Activated naive CD8-positive, alpha-beta T cell treated with anti-CD3 and anti-CD28 coated beads for 36 hours (primary cell): ENCODE measurements at places on chromosomes 5 and 9. TPM values are rescaled to one million over a fixed set of nuclear protein-coding genes. Genes with fewer than 3 reads are reported as not detected.

DNA sequence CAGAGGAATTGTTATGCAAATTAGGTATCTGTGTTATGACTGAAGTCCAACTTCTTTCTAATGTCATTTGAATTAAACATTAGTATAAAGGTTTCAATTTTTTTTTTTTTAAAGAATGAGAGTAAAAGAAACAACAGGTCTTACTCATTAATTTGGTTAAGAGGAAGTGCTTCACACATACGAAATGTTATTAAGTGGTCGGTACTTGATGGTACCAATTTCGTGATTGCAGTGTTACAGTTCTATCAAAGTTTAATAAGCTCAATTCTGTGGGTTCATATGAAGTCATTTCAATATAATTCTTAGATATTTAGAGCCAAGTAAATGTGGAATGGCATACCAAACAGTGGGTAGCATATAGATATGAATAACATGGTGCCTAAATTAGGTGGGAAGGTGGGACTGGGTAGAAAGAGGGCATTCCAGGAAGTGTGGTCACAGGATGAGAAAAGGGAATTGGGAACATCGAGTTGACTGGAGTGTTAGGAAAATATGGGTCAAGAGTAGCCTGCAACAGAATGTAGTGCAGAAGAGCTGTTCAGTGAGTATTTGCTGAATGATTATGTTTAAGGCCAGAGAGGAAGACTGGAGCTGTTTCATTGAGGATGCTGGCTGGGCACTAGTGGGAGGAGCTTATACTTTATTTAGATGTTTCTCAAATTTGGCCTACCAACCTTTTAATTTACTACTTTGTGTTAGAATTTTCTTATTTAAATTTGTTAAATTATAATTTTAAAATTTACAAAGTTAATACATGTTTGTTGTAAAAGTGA lies 34.1 kb upstream of the DHFR start:
- no peak for DNase-seq
- H3K4me3 ChIP-seq: no peak overlapping the region
- peaks cover 21% of the 10 kb centered on the region for H3K4me1 ChIP-seq
- no peak overlapping the region for H3K27ac ChIP-seq
- H3K27me3 ChIP-seq: no peaks in the 10 kb centered on the region
- peaks cover 18% of the 10 kb centered on the region for H3K36me3 ChIP-seq

GRCh38 chr9:132947756-132948155 lies 3.3 kb upstream of the TSC1 start:
- H3K4me1 ChIP-seq: peaks cover 12% of the 10 kb centered on the region
- DNase-seq: no peak
- H3K4me3 ChIP-seq: no peak overlapping the region

DNA sequence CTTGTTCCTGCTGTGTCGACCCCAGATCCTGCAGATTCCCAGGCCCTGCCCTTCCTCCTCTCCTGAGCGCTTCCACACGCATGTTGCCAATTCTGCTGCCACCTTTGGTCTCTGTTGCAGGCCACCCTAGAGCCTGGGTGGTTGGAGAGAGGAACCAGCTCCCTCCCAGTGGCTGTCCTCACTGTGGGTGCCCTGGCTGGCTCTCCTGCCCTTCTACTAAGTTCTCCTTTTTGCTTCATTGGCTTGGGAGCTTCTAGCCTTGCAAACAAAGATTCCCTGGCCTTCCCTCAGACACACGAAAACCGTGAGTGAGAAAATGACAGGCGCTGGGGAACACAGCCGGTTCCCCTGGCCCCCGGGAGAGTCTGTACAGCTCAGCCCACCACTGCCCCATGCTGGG lies 14.2 kb upstream of the NCS1 start:
- no peaks in the 10 kb centered on the region for H3K27me3 ChIP-seq
- no peak overlapping the region for H3K27ac ChIP-seq
- no peak for DNase-seq

DNA sequence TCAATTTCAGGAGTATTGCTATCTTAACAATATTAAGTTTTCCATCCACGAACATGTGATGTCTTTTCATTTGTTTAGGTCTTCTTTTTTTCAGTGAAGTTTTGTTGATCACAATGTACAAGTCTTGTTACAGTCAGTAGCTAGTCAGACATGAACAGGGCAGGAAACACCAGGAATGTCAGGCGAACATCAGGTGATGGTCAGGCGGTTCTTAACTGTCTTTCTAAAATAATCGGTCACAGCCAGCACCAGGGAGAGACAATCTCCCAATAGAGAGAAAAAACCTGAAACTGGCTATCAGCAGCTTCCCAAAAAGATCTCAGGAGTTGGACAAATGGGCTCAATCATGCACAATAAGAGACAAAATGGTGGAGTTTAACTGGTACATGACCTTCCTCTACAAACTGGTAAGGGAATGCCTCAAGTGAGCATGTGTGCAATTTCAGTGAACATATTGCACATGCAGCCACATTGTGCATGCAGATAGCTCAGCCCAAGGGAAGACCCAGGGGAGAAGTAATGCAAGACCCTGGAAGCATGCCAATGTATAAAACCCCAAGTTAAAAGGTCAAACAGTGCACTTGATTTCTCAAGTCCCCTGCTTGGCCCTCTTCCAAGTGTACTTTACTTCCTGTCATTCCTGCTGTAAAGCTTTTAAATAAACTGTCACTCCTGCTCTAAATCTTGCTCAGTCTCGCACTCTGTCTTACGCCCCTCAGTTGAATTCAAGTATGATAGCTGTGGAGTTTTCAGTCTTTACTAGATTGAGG lies 176.1 kb upstream of the RASEF start:
- H3K27ac ChIP-seq: no peak overlapping the region
- peaks cover 4% of the 10 kb centered on the region for H3K36me3 ChIP-seq
- no peaks in the 10 kb centered on the region for H3K27me3 ChIP-seq

DNA sequence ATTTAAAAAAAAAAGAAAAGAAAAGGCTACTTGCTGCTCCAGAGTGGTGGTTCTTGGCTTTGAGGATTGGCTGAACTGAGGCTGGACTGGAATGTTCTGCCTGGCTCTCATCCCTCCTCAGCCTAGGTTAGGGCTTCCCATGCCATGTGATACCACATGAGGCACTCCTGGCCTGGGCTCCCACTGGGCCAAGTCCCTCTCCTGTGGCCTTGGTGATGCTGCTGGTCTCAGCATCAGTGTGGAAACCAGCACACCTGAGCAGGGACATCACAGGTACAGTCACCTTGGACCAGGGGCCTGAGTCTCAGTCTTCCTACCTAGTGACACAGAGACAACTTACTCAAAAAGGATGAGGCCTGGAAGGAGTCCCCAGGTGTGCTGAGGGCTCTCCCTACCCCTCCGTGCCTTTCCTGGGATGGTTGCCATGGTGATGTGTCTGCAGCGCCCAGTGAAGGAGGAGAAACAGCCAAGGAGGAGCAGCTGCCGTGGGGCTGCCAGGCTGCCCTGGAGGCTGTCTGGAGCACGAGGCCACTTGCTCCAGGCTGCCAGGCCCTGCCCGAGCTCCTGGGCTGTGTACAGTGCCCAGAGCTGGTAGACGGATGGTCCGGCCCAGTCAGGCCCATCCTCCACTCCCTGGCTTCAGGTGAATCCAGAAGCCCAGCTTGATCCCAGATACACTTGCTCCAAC lies 71.0 kb downstream of the WNK2 start:
- no peak for DNase-seq
- H3K27me3 ChIP-seq: no peaks in the 10 kb centered on the region
- H3K27ac ChIP-seq: no peak overlapping the region
- no peaks in the 10 kb centered on the region for H3K4me1 ChIP-seq
- H3K36me3 ChIP-seq: no peaks in the 10 kb centered on the region
- no peak overlapping the region for H3K4me3 ChIP-seq

- H3K4me3 ChIP-seq: peak overlapping the region; percentile 22
- H3K27ac ChIP-seq: peak overlapping the region; percentile 6
- H3K27me3 ChIP-seq: no peaks in the 10 kb centered on the region
- DNase-seq: no peak
These were observed 575.8 kb downstream of the TLE1 start for GRCh38 chr9:81113453-81114124.

Gene SPATA31A5
- total RNA-seq: not detected

GRCh38 chr5:110038297-110038997 lies 348.7 kb downstream of the MAN2A1 start:
- H3K4me3 ChIP-seq: no peak overlapping the region
- no peaks in the 10 kb centered on the region for H3K27me3 ChIP-seq
- H3K36me3 ChIP-seq: peaks cover 4% of the 10 kb centered on the region
- peaks cover 2% of the 10 kb centered on the region for H3K4me1 ChIP-seq
- H3K27ac ChIP-seq: no peak overlapping the region

DNA sequence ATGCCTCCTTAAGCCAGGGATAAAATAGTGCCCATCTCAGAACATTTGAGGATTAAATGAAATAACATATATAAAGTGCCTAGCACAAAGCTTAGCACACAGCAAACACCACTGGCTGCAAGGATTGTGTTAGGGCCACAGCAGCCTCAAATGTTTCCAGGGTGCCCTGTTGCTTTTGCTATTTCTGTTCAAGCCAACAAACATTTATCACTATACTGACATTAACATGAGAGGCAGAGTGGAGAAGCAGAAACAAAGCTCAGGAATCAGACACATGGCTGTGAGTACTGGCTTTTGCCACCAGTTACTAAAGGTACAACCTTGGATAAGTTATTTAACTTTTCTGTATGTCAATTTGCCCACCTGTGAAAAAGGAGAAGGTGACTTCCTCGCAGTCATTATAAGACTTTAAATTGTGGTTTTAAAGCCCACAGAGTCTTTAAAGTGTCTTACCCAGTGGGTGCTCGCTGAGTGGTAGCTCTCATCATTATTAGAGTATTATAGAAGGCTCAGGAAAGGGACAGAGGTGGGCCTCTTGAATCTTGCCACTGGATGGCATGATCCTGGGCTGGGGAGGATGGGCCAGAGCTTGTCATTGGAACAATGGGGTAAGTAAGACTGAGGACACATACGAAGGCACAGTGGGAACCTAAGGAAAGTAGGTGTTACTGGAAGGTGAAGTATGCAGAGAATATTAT lies 98.2 kb downstream of the MARCHF3 start:
- no peak overlapping the region for H3K4me3 ChIP-seq
- no peaks in the 10 kb centered on the region for H3K36me3 ChIP-seq
- no peaks in the 10 kb centered on the region for H3K27me3 ChIP-seq
- H3K27ac ChIP-seq: no peak overlapping the region
- H3K4me1 ChIP-seq: peaks cover 3% of the 10 kb centered on the region

DNA sequence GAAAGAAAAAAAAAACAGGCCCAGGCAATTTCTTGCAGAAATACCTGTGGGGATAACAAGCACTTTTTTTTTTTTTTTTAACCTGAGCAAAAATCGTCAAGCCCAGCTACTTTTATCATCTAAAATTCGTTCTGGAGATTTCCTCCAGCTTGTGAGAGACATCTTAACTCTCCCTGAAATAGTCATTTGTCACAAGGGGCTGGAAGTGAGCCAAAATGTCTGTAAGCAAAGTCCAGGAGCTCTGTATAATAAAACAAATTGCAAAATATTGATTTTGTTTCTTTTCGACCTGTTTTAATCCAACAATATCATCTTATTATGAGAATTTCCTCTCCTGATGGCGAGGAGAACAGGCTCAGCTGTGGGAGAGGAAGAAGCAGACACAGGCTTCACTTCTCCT lies 168.4 kb downstream of the TTLL11 start:
- H3K27me3 ChIP-seq: no peaks in the 10 kb centered on the region
- no peak for DNase-seq
- H3K4me1 ChIP-seq: peaks cover 3% of the 10 kb centered on the region

DNA sequence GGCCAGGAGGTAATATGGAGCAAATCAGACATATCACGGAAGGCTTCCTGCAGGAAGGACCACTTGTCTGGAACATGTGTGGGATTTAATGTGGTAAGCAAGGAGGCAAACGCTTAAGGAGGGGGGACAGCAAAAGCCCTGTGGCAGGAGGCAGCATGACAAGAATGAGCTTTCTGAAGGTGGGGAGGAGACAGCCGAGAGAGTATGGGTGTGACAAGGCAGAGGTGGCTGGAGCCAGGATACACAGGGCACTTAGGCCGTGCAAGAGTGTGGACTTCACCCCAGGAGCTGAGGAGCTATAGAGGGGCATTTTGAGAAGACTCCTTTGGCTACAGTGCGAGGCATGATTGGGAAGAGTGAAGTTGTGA lies 14.4 kb upstream of the S1PR3 start:
- DNase-seq: no peak
- H3K4me3 ChIP-seq: no peak overlapping the region
- H3K36me3 ChIP-seq: no peaks in the 10 kb centered on the region
- no peak overlapping the region for H3K27ac ChIP-seq
- H3K4me1 ChIP-seq: peaks cover 6% of the 10 kb centered on the region
